Stimulated activated CD4-positive, alpha-beta T cell treated with anti-CD3 and anti-CD28 coated beads, TNF-alpha, amount 100 ng/mL, for 4 hours (primary cell): ENCODE measurements at places on chromosomes 1 and 21.

GRCh38 chr1:25556791-25557476, 13.5 kb downstream of the LDLRAP1 start:
- DNase-seq: no peak

GRCh38 chr1:226708967-226709396, 30.1 kb downstream of the ITPKB start:
- DNase-seq: no peak

DNA sequence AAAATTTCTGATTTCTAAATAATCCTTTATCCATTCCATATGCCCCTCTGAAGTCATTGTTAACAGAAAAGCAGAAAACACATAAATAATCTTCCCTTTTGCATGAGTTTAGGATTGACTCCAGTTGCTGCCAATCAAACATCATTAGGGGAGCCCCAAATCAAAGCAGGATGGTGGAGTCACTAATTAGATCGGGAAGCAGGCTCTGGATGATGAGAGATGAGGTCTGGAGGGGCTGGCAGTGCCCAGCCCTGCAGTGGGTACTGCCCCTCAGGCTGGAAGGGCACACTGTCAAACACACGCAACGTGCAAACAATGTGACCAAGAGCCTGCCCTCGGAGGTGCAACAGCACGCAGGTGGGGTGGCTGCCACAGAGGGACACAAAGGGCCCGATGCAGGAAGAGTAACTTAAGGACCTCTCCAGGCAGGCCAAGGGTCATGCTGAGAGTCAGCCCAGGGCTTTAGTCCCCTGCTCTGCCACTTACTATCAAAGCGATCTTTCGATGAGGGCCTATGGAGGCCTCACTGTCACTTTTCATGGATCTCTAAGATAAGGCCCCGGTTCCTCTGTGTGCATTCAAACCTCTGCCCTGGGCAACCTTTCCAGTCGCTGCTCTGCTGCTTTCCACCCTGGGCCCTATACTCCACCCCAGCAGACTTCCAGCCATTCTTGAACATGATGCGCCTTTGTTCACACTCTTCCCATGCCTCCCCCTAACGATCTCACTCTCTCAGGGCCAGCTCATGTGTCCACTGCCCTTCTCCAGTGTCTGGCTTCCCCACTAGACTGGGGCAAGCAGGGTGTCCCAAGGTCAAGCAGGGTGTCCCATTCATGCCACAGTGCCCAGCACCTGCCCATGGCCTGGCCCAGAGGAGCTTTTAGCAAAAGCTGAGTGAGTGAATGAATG, 98.9 kb downstream of the DMRTB1 start:
- DNase-seq: no peak

GRCh38 chr1:46221749-46222148, 18.6 kb downstream of the LURAP1 start:
- no peak for DNase-seq

DNA sequence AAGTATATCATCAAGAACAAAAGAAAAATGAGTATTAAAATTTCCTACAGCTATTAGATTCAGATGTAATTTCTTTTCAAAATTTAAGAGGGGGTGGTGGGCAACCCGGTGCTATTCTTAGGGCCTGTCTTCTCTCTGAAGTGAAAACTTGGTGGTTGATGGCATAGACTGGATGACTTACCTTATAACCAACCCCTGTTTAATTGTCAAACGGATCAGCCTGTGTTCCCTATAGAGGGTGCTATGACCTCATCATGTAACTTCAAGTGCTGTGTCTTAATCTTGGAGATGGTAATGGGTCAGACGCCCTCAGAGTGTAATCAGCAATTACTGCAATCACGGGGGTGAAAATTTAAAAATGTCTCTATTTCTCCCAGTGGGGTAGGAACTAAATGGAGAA, 176.2 kb downstream of the PCP4 start:
- DNase-seq: no peak

DNA sequence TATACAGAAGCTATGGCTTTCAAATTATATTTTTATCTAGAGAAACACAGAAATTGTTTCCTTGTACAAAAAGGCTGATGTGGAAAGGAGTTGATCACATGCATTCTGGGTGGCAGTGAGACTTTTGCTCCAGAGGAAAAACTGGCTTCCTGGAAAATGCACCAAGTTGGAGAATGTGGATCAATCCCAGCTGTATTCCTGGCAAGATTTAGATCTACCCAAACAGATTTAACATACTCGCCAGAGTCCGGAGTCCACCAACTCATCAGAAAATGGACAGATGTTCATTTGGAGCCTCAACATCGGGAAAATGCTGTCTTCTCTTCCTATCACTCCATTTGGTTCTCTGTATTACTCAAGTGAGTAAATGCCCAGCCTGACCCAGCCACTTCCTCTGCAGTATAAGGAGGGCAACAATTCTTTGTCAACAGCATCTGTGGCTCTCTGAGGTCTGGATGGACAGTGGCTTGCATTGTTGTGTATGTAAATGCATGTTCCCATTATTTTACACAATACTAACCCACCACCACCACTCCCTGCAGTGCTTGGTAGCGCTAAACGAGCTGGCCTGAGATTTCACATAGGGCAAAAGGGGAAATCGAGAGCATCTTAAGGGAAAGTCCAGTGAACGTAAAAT, 226.2 kb upstream of the IRF2BP2 start:
- DNase-seq: no peak

DNA sequence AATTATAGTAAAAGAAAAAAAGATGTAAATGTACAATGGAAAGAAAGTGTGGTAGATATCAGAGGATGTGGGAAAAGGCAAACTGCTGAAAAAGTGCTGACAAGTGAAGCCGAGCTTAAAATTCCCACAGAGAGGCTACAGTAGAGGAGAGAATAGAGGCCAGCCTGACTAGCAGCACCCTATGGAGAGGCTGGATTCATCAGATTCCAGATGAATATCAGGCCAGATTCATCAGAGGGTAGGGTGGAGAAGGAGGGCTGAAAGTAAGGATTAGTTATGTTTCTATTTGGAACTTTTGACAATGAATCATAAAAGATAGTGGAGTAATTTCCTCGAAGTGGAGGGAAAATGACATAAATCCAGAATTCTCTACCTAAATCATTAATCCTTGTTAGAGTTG, 60.4 kb upstream of the NEK7 start:
- DNase-seq: no peak

DNA sequence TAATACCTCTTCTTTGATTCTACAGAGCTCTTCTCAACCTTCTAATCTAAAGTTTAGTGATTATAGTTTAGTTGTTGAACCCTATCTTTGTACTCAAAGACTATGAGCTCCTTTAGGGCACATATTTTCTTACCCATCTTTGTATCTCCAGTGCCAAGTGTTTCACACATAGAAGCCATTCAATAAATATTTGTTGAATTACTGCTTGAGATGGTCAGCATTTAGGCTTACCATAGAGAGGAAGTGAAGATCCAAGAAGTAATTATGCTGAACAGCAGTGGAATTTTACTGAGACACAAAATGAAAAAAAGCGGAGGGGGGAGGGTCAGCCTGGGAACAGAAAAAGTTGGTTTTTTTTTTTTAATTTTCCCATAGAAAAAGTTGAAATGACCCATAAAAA, 21.9 kb downstream of the PIK3R3 start:
- DNase-seq: no peak

GRCh38 chr1:115641762-115642167, at the start of gene VANGL1:
Gene VANGL1 (plus strand): TSS chr1:115641970. CDS start chr1:115651414, 9,444 bp downstream.
- no peak for DNase-seq
